Ureter (tissue), 1 donor: ENCODE measurements at places on chromosomes 1 and 21. TPM values are rescaled to one million over a fixed set of nuclear protein-coding genes. Genes with fewer than 3 reads are reported as not detected.

DNA sequence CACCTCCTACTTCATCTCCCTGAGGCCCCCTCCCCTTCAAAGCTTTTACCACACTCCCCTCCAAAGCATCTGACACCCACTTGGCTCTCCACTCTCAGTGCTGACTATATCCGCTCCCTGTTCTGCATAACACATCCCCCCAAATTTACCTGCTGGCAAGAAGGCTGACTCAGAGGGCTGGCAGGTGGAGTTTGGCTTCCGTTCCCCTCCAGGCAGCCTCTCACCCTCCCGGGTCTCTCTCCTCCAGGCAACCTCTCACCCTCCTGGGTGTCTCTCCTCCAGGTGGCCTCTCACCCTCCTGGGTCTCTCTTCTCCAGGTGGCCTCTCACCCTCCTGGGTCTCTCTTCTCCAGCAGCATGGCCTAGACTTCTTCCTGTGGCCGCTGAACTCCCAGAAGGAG, 562.1 kb downstream of the NPHP4 start:
- no peak for DNase-seq

DNA sequence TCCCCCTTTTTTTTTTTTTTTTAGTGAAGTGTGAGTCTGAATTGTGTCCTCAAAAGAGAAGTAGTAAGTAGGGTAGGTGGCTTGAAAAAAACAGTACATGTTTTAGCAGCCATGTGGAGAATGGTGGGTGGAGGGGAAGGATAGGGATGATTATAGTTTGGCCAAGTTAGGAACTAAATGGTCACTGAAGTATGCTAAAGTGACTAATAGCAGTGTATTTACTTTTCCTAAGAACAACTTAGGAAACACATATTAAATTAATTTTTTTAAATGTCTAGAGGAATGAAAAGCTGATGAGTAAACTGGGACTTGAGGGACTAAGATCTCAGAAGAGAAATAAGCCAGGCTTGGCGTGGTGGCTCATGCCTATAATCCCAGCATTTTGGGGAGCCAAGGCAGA, 55.5 kb downstream of the PLA2G4A start:
- DNase-seq = no peak

- no peak for DNase-seq
These were observed 76.0 kb downstream of the GPR88 start for GRCh38 chr1:100613817-100614559.

DNA sequence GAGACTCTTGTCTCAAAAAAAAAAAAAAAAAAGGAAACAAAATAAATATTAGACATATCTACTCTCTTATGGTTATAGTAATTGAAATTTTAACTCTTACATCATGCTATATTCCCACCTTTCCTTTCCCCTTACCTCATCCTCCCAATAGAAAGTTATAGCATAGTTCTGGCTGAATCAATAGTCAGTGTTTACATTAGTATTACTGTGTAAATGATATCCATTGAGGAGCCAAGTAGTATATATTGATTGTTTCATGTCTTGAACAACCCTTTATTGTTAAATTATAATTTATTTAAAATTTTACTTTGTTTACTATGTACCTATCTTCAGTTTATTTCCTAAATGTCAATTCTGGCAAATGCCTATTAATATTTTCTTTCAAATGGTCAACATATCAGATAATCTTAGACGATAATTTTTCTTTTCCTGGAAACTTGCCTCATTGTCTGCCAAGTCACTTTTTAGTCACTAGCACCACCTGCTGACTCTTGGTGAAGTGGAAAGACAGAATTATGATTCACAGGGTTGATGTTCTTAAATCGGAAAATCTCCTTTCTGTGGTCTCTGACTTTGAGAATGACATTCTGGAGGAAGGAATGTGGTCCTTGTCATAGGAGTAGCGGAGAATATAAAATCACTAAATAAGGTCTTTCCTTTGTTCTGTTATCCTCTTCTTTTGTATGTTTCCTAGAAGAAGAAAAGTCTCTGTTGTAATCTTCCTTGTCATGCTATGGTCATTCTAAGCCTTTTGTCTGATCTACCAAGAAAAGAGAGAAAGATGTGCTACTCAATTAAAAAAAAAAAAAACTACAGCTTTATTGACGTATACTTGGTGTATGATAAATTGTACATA, 8.6 kb downstream of the HJV start:
- DNase-seq = no peak

The FCRL6 gene
- 0.49 TPM for total RNA-seq

The COL24A1 gene
- 5.8 TPM for total RNA-seq

The KAZN gene
- total RNA-seq = 40.6 TPM
